ENCODE measurements at places on chromosomes 7 and 10.

DNA sequence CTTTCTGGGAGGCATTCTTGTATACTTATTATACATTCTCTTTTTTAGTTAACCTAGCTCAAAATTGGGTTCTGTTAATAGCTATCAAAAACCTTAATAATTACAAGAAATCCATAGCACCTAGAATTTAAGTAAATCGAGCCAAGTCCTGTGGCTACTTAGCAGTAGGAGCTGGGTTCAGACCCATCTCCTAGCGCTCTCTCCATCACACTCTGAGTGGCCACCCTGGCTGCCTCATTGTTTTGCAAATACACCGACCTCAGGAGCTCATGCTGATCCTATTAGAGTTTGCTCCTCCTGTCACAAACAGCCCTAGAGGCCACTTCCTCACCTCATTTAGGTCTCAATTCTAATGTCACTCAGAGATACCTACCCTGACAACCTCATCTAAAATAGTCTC is 46.2 kb upstream of the OSBPL3 start:
- DNase-seq, result no peak

DNA sequence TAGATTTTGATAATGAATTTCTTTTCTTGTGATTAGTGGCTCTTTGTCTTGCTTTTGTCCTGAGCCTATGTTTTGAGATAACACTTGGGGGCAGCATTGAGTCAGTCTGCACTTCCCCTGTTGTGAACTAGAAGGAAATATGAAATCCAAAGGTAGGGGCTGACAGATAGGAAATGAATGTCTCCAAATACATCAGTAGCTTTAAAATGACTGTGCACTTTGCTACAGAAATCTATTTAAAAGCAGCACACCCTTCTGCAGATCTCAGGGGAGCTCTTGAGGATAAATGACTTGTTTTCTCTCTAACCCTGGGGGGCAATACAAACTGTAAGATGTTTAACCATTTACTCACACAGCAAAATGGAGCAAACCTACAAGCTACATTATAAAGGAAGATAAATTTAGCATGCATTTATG is 176.0 kb upstream of the MYO3A start:
- peak; percentile 62 for DNase-seq

DNA sequence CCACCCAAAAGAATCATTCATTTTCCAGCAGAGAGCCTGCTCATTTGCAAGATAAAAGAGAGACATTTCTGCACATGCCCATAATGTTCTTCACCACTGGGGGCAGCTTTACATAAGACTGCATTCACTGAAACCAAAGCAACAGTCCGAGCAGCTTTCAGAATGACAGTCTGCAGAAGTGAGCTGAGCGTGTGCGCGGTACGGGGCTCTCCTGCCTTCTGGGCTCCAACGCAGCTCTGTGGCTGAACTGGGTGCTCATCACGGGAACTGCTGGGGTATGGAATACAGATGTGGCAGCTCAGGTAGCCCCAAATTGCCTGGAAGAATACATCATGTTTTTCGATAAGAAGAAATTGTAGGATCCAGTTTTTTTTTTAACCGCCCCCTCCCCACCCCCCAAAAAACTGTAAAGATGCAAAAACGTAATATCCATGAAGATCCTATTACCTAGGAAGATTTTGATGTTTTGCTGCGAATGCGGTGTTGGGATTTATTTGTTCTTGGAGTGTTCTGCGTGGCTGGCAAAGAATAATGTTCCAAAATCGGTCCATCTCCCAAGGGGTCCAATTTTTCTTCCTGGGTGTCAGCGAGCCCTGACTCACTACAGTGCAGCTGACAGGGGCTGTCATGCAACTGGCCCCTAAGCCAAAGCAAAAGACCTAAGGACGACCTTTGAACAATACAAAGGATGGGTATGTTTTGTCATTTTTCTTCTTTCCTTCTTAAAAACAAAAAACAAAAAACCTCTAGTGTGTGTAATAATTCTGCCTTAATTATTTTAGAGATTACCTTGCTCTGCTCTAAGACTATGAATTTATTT is at the start of gene LRRTM3:
Gene LRRTM3, plus strand, starts transcription at position 141 of the 820 bp plus-strand sequence.
- peak; percentile 61 for DNase-seq

GRCh38 chr10:124935946-124936345 is 6.0 kb upstream of the ZRANB1 start:
- no peak for DNase-seq

- DNase-seq, result no peak
Measured at GRCh38 chr10:71158251-71158650, 54.1 kb upstream of the UNC5B start.

- no peak for DNase-seq
Measured at GRCh38 chr7:114409750-114410149, 4.9 kb upstream of the FOXP2 start.

GRCh38 chr10:93357680-93358079 is 124.5 kb downstream of the MYOF start:
- peak; percentile 50 for DNase-seq

DNA sequence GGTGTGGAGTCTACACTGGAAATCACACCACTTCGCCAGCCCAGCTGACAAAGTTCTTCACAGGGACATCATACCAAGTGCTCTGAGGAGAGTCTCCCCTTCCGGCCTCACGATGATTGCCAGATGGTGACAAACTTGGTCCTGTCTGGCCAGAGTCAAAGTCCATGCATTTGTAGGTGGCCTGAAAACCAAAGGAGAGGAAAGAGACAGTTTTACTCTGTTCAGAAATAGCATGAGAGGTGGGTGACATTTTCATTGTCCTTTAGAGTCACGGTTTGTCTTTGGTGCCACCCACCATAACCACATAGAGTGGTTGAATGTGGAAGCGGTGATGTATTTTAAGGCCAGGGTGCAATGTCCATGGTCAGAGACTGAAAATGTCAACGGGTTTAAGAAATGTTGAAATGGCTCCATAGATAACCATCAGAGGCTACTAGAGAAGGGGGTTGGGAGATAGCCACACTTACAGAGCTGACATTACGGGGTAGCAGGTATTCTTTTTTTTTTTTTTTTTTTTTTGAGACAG is 33.0 kb downstream of the BTBD16 start:
- no peak for DNase-seq

GRCh38 chr7:143384661-143385631 is 3.8 kb downstream of the ZYX start:
- DNase-seq, result no peak

DNA sequence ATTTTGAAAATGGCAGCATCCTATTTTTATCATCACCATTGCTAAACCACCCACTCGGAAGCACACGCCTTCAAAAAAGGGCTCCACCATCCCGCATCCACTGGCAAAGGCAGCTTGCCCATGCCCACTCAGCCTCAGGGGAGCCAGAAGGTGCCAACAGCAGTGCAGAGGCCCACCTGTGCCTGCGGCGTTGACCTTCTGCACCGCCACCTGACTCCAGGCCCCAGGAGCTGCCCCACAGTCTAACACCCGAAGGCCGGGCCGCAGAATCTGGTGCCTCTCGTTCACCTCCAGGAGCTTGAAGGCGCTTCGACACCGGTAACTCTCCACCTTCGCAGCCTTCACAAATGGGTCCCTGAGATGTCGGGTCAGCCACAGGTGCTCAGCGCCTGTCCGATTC is 2.8 kb downstream of the MRM2 start:
- DNase-seq, result no peak

GRCh38 chr10:129924375-129925085 is 39.5 kb downstream of the EBF3 start:
- no peak for DNase-seq

GRCh38 chr7:97026715-97027426 is 2.2 kb upstream of the DLX5 start:
- no peak for DNase-seq

- DNase-seq, result peak; percentile 63
Measured at GRCh38 chr7:100629117-100629716, 12.1 kb downstream of the TFR2 start.

GRCh38 chr10:91051829-91052228 is 130.9 kb upstream of the ANKRD1 start:
- DNase-seq, result no peak

DNA sequence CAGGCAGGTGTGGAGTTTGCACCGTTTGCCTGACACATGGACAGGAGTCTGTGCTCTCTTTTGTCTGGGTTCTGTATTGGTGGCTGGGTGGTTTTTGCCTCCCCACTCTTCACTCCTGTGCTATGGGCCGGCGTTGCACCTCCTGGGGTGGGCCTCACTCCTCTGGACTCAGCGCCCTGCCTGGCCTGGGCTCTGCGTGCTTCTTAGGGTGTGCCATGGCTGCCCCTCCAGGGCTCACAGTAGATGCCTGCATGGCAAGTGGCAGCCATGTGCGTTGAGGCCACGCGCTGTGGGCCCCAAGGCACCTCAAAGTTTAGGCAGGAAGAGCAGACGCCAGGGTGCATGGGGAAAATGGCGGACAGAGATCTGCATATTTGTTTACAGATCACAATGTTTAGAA is 319.8 kb downstream of the ADARB2 start:
- DNase-seq, result no peak

GRCh38 chr7:120583899-120584586 is 273.9 kb downstream of the TSPAN12 start:
- DNase-seq, result no peak

DNA sequence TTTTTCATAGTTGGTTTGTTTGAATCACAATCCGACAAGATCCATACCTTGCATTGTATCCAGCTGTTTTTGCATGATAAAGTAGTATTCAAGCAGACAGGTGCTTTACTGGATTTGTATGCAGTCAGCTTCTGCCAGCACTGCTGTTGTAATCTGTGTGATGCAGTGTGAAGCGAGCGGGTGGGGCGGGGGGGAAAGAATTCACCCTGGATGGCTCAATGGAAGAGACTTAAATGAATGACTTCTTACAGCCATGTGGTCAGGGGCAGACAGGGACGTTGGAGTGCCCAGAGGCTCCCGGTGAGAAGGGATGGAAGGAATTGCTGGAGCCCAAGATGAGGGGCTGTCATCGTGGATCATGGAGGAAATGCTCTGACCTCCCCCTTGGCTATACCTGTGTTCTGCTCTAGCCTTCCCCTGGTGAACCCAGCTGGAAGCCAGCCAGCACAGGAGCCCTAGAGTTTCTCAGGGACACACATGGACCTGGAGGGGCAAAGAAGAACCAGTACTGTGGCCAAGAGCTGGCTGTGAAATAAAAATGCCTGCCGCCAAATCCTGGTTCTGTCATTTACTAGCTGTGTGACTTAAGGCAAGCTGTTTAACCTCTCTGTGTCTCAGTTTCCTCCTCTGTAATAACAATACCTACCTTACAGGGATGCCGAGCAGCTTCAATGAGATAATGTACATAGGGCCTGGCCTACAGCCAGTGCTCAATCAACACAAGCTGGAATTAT is 14.1 kb downstream of the NFE2L3 start:
- DNase-seq, result no peak

GRCh38 chr7:140611641-140612040 is 29.0 kb downstream of the DENND2A start:
- no peak for DNase-seq

GRCh38 chr7:128729494-128729893 is 9.7 kb upstream of the CALU start:
- DNase-seq, result no peak

GRCh38 chr10:107856047-107856315 is 691.5 kb upstream of the SORCS1 start:
- DNase-seq, result no peak

DNA sequence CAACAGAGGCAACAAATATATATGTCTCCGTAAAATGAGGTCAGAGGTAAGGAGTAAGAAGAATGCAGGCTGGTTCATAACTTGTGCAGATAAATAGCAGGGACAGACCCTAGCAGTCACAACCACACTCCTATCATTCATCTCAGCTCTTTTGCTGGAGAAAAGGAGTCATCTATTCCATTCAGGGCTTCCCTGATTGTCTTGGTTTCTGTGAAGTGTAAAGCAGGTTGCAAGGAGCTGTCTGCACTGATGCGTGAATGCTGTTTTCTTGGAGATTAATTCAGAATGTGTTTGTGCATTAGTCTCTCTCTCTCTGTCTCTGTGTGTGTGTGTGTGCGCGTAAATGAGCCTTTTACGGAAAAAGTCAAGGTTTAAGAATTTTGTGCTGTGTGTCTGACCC is 643.3 kb upstream of the SORCS1 start:
- no peak for DNase-seq

DNA sequence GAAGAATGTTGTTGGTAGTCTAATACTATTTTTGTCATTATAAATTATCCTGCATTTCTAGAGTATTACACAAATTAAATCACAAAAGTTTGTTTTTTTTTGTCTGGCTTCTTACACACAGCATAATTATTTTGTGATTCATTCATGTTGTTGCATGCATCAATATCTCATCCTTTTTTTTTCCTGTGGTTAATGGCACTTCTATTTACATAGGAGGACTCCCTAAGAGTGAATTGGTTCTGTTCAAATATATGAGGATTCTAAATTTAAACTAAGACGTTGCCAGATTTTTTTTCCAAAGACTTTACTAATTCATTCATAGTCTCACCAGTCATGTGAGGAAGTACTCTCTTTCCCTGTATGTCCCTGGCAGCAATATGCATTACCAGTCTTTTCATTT is 303.3 kb downstream of the GPR37 start:
- DNase-seq, result no peak

GRCh38 chr10:121608469-121609190 is 10.4 kb upstream of the FGFR2 start:
- peak; percentile 88 for DNase-seq

DNA sequence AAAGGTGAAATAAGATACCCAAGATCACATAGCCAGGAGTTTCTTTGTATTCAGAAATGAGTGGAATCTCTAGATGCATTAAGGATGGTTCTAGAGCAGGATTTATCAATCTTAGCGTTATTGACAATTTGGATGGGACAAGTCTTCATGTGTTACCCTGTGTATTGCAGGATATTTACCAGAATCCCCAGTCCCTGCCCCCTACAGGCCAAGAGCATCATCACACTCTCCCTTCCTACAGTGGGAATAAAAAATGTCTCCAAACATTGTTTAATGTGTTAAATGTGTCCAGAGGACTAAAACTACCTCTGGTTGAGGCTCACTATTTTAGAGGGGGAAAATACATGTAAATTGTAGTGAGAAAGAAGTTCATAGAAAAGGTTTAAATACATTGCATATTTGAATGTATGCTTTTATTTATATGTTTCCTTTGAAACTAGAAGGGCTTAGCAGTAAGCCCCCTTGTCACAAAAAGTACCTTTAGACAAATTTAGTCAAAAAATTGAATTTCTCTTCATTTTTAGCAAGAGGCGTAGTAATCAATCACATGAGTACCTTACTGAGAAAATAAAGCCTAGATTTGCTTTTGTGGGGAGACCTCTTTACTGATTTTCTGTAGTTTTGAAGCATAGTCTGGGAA is 141.2 kb downstream of the MLLT10 start:
- DNase-seq, result peak; percentile 54

DNA sequence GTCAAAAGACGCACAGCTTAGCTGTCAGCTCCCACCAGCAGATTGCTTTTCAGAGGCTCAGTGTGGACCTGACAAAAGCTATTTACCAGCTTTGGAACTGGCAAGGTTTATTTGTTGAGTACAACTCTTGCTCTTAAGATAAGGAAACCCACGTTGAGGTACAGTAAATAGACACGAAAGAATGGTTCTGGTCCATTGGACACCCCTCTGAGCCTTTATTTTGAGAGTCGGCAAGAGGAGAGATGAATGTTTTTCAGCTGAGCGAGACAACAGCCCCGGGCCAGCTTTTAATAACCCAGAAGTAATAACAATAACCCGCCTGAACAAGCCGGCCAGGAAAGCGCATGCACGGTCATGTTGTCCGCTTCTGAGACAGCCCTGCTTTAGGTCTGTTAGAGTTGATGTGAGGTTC is 49.0 kb downstream of the WNT2 start:
- DNase-seq, result no peak
